ENCODE measurements at places on chromosomes 2 and 18.

- no peak for DNase-seq
These were observed 75.8 kb upstream of the FN1 start for GRCh38 chr2:215511454-215512346.

GRCh38 chr2:227551836-227552235 is 46.9 kb upstream of the SCYGR2 start:
- DNase-seq, result no peak

DNA sequence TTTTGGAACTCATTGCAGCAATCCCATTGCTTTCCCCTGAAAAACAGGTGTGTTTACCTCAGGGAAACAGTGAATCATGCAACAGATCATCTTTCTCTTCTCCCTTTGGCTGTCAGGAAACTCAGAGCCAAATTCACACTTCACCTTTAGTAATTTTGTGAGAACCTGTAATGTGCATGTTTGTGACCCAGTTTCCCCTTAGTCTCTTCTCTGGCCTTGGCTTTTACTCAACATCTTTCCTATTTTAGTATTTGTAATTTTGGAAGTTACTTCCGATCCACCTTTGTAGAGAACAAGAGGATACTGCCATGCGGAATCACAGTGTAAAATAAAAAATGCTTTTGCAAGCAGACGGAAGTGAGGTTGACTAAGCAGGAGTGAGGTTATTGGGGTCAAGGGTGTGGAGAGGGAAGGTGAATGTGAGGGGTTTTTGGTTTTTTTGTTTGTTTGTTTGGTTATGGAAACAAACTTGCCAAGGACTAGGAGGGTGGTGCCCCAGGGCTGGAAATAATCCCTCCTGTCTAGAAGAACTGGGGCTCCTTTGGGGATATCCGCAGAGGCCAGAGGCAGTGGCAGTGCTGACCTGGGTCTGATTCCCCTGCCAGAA is 14.0 kb downstream of the ASPRV1 start:
- no peak for DNase-seq

GRCh38 chr18:76557026-76557575 is 62.1 kb upstream of the ZNF516 start:
- DNase-seq, result no peak

DNA sequence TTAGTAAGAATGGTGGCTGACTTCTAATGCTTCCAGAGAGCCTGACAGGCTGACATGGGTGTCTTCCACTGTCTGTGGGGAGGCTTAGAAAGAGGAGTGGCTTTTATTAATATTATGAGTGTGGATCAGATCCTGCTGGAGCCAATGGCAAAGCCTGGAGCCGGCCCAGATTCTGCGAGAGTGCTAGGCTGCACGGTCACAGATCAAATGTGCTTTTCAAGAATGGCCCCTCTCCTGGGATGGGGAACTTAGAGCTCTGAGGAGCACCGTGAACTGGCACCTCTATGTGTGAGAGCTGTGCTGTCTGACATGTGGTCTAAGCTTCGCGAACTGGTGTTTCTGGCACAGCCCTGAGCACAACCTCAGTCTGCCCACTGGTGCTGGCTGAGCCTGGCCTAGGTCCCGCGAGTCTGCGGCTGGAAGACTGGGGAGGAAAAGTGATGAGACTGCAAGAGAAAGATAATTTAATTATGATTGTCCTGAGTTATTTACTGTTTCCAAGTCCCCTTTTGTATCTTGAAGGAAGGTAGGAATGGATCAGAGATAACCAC is 70.4 kb downstream of the ASAP2 start:
- DNase-seq, result no peak

- DNase-seq, result no peak
These were observed 38.0 kb upstream of the SIX2 start for GRCh38 chr2:45047301-45047700.

GRCh38 chr2:217479566-217479965 is 523.2 kb downstream of the TNS1 start:
- DNase-seq, result no peak

- peak; percentile 64 for DNase-seq
These were observed 123.5 kb upstream of the LGALSL start for GRCh38 chr2:64330281-64331113.

DNA sequence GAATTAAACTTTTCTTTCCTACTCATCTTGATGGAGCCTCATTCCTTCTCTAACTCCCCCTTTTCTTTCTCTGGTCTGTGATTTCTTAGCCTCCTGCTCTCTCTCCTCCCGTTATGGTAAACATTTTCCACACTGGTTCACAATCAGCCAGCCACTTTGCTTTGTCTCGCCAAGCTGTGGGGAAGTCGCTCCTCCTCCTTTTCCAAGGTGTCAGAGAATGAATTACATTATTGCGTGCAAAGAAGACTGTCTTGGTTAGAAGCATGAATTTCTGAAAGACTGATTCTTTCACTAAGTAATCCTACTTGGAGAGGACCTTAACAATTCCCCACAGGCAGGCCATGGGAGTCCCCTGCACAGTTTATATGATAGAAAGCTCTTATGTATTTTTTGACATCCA is 46.1 kb downstream of the RASGRP3 start:
- DNase-seq, result no peak

DNA sequence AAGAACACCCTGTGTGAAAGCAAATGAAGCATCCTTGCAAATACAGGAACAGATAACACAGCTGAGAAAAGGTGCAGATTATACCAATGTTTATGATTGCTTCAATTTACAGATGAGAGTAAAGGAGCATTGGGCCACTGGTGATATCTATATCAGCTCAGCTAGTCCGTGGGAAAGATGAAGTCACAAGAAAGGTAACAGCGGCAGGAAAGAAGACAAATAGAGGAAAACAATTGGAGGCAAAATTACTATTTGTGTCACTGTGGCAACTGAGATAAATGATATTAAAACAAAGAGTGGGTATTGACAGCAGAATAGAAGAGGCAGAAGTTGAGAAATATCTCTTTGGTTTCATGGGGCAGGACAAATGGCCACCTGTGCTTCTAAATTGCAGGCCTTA is 121.2 kb upstream of the CAVIN2 start:
- DNase-seq, result no peak

DNA sequence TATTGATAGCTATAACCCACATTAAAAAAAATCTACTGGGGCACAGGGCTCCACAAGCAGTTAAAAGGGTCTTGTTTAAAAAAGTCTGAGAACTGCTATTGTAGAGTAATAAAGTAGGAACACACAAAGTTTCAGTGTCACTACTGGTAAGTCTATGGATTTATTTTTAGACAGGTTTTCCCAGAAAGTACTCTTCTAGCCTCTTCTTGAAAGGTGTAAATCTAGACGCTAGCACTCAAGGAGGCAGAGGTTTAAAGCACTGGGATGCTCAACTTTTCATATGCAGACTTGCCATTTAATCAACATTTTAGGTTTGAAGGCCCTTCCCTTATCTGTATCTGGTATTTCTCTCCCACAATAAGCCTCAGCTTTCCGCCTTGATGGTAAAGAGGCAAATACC is 33.4 kb downstream of the FBXO11 start:
- DNase-seq, result no peak

DNA sequence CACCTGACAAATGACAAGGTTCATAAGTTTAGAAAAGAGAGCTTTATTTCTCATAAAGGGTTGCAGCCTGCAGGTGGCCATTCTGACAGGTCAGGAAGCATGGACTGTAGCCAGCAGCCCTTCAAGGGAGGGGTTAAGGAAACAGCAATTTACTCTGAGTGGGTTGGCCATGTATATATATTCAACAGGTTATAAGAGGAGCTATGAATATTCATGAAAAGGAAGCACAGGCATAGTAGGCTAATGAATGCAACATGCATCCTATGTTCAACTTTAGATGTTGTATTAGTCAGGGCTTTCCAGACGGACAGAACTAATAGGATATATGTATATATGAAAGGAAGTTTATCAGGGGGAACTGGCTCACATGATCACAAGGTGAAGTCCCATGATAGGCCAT is 20.6 kb downstream of the RNU2-63P start:
- no peak for DNase-seq

DNA sequence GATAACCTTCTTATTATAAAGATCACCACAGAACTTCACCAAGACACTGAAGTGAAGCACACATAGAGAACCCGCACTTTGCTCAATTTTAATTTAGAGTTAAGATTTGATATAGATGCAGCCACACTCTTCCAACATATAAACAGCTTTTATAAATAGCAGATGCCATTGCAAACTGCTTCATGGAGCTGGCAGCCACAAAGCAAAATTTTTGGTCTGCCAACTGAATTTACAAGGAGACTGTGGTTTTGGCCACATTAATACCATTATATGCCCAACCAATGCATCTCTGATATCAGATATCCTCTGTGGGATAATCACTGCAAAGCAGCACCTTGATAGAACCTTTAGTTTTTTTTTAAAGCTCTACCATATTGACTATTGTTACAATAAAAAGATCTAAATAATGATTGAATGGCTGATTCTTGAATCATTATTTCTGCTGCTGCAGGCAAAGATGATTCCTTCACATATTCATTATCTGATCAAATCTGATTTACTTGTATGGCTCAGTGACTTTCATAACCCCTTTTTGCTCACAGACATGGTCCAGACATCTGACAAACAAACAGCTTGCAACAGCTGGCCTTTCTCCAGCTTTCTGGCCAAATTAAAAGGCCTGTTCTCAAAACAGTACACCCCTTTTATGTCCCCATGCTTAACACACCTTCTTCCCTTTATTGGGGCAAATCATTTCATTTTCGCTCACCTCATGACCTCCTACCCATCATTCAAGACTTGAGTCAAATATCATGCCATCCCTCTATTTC is 88.4 kb downstream of the METTL4 start:
- no peak for DNase-seq

DNA sequence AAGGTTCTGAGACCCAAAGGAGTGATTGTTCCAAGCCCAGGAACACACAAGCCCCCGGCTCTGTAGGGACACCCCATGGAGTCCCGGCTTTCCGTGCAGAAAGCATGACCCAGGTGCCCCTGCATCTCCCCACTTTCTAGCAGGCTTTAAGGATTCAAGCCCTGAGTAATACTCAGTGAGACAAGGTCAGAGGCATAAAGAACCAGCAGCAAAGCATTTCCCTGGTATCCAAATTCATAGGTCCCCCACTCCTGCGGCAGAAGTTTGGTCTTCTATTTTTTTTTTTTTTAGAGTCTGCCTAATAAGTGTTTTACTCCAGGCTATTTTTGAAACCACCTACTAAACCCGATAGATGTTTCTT is 16.3 kb downstream of the TSHZ1 start:
- no peak for DNase-seq

DNA sequence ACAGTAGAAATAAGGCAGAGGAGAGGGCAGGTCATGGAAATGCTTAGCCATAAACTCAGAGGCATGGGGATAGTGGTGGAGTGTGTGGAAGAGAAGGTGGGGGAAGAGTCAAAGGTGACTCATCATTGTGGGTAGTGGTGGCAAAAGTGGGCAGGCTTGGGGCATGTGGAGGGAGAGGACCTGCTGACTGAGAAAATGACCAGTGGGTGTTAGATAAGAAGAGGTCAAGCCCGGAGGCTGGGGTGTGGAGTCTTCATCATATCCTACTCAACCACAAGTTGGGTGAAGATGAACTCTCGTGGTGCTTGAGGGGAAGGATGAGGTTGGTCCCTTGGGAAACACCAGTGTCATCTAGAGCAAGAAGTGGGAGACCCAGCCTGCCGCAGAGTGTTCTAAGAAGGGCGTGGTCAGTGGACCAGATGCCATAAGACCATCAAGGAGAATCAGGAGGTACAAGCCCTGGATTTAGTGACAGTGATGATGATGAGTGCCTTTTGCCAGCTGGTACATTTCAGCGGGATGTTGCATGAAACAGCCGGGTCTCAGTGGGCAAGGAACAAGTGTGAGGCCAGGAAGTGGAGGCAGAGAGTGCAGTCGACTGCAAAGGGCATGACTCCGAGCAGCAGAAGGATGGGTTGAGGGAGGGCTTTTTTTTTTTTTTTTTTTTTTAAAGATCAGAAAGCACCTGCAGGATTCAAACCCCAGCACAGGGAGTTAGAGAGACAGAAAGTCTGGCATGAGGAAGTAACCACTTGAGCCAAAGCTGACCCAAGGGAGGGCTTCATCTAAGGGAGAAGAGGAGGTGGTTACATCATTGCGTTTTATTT is 122.6 kb upstream of the SPRED2 start:
- no peak for DNase-seq

DNA sequence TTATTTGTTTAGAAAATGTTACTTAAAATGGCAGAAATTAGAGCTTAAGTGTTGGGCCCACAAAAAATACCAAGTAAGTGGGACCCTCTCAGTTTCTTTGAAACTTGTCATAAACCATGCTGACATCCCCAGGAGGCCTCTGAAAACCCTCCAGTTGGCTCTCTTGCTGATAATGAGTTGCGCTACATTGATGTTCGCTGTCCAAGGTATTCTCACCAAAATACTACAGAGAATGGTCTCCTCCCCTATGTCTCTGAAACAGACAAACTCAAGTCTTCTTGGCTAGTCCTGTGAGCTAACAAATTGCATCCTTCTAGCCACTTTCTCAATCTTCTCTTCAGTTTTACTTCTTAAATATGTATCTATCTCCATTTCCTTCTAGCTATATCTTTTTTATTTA is 669.4 kb downstream of the IRS1 start:
- no peak for DNase-seq

GRCh38 chr2:136305517-136306192 is 187.7 kb upstream of the CXCR4 start:
- DNase-seq, result peak; percentile 34

GRCh38 chr2:144550084-144550483 is 30.2 kb upstream of the ZEB2 start:
- DNase-seq, result no peak

- DNase-seq, result no peak
These were observed 151.9 kb downstream of the EPHA4 start for GRCh38 chr2:221420245-221420644.

GRCh38 chr2:73766349-73766748 is 13.6 kb downstream of the DUSP11 start:
- no peak for DNase-seq

GRCh38 chr2:70697603-70698383 is 70.2 kb downstream of the ADD2 start:
- no peak for DNase-seq

GRCh38 chr2:238241970-238242369 is 2.1 kb upstream of the HES6 start:
- no peak for DNase-seq

GRCh38 chr2:48600204-48600813 is 17.3 kb upstream of the GTF2A1L start:
- DNase-seq, result no peak

- DNase-seq, result no peak
These were observed 115.6 kb downstream of the CTAGE1 start for GRCh38 chr18:22302144-22302543.

DNA sequence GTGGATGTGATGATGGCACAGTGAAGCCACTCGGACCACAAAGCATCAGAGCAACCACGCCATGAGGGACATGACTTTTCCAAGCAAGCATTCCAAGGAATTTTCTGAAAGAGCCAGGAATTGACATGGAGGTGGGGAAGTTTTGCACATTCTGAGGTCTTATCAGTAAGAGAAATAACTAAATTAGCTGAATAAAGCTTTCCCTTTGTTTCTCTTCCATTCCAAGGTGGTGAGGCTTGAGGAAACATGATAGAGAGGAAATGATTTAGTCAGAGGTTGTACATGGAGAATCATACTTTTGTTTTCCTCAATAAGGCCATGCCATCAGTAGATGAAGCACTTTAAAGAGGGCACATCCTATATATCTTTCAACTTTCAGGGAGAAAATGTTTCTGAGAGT is 115.7 kb upstream of the MMADHC start:
- no peak for DNase-seq
